Frontal cortex (tissue), 4 donors: ENCODE measurements at places on chromosomes 12 and 14. TPM values are rescaled to one million over a fixed set of nuclear protein-coding genes. Genes with fewer than 3 reads are reported as not detected.
A peak's percentile ranks its signal among the peaks of the same experiment; 100 is the strongest.

GRCh38 chr14:67423424-67423823, 11.5 kb upstream of the PLEK2 start:
- no peak for DNase-seq

DNA sequence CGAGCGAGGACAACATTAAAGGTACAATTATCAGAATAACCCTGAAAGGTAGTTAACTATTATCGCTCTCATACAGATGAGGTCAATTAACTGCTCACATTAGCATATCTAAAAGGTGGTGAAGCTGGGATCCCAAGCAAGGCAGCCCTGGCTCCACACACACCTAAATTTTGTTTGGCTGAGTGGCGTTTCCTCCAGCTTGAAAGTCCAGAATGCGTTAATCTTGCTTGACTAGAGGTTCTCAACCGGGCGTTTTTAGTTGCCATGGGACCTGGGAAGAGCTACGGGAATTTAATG, 531 bp downstream of the DLGAP5 start:
- no peak for DNase-seq

- DNase-seq: no peak
Measured at GRCh38 chr12:24544368-24544767, 404.5 kb downstream of the BCAT1 start.

DNA sequence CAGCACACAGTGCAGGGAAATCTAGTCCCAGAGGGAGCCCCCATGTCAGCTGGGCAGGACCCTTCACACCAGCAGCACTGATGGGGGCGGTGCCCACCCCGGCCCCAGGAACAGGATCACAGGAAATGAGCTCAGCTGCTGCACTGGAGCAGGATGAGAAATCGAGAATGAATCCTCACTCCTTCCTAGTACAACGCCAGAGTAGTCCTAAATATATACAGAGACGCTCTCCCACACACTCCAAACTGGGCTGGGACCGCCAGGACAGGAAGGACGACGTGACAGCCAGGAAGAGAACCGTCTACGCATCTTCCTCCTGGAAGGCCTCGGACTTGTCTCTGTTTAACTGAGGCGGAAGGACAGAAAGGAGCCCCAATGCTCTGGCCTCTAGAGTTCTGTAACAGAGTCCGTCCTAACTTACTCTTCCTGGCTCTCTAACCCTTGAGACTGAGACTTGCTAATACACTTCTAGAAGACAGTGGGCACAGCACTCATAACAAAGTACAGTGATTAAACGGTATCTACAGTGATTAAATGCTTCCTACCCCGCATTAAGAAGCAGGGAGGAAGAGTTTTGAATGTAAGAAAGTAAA, 33.4 kb downstream of the CDC42BPB start:
- peak; percentile 58 for DNase-seq

- no peak for DNase-seq
Measured at GRCh38 chr14:38910092-38910491, 192.9 kb downstream of the SEC23A start.

DNA sequence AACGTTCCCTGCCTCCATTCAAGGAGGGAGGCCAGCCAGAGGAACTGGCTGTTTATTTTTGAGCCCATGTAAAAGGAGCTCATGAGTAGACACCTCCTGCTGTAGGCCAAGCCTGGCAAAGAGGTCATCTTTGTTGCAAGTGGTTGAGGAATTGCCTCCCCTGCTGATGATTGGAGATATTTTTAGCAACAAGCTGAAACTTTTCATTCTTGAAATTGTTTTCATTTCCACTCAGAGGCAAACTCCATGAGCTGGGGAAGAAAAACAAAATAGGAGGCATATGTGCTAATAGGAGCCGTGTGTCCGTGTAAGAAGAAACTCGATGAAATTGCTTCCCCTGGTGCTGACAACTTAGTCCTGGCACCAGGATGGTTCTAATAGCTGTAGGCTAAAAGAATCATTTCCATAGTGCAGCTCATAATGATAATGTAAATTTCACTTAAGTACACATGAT, 440.1 kb upstream of the FAR2 start:
- DNase-seq: no peak

Gene OR4K5
- not detected for total RNA-seq

- no peak for DNase-seq
Measured at GRCh38 chr14:60396718-60397343, 89.0 kb downstream of the C14orf39 start.

Gene COX8C
- not detected for total RNA-seq

GRCh38 chr12:52344111-52344510, 22.9 kb upstream of the KRT83 start:
- DNase-seq: no peak

Gene TTC9
- 14.7 TPM for total RNA-seq

Gene GPR162
- 81.1 TPM for total RNA-seq

- peak; percentile 52 for DNase-seq
Measured at GRCh38 chr12:14769969-14770495, 33.2 kb downstream of the WBP11 start.

GRCh38 chr12:1170411-1170810, 179.4 kb downstream of the ERC1 start:
- DNase-seq: no peak

GRCh38 chr12:66062290-66062625, 68.3 kb downstream of the LLPH start:
- DNase-seq: no peak

Gene OAS2
- 0.82 TPM for total RNA-seq

Gene MLXIP
- 6.9 TPM for total RNA-seq

DNA sequence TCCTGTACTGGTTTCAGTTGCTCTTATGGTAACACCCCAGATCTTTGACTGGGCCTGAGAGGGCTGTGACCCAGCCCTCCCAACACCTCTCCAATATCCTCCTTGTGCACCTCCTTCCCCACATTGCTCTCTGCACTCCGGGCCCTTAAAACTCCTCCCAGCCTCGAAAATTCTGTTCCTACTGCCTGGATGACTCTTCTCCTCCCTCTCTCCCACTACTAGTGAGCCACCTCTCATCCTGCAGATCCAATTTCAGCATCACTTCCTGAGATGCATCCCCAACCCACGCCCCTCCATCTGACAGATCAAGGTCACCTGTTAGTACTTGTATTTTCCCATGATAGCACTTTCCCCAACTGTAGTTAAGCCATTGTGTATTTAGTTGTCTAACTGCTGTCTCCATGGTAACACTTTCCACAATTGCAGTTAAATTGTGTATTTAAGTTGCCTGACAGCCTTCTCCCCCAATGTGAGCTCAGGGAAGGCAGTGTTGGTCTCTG, 11.5 kb upstream of the NT5DC3 start:
- DNase-seq: no peak

GRCh38 chr12:8677362-8677761, 14.7 kb upstream of the MFAP5 start:
- no peak for DNase-seq

DNA sequence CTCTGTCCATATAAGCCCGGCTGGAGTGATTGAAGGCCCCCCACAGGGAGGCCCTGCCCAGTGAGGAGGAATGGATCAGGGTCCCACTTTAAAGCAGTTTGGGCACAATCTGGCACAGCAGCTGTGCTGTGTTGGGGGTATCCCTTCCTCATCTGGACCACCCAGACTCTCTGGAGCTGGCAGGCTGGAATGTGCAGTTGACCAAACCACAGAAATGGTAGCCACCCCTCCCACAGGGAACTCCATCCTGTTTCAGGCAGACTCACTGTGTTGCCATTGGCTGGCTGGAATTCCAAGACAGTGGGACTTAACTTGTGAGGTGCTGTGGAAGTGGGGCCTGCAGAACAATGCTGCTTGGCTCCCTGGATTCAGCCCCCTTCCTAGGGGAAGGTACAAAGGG, 53.5 kb upstream of the YARS2 start:
- no peak for DNase-seq

Gene SLC7A8
- 4.1 TPM for total RNA-seq

GRCh38 chr14:94381149-94382030, 7.0 kb downstream of the SERPINA1 start:
- DNase-seq: no peak

DNA sequence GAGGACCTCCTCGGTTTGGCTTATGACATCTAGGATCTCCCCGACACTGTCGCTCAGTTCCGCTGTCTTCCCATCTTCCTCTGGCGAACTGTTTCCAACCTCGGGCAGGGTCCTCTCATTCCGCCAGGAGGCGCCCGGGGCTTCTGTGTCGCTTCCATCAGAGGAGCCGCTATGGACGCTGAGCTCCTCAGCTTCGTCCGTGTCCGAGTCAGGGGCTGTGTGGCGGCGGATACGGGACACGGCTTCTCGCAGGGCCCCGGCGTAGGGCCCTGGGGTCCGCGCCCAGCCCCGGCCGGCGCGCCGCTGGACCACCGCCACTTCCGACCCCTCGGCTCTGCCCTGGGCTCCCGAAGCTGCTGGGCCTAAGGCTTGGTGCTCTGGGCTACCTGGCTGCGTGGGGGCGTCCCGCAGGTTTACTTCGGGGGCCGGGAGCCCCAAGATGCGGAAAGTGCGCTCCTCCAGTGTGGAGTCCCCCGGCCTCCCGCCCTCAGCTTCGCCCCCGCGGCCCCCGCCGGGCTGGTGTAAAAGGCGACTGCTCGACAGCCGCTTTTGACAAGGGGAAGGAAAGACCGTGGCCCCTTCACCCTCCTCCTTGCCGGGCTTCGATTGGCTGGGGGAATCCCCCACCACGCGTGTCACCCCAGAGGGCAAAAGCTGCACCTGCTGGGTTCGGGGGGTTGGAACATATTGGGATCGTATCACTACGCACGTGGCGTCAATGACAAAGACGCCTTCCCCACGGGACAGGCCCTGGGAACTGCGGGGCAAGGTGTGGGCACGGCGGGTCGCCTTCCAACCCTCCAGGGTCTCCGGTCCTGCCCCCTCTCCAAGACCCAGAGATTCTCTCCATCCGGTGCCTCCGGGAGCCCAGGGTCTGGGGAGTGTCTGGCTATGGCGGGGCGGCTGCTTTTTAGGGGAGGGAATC, 2.1 kb downstream of the DDN start:
- DNase-seq: peak; percentile 82

GRCh38 chr14:55756557-55756956, 176.6 kb downstream of the KTN1 start:
- DNase-seq: no peak

Gene PMCH
- total RNA-seq: 0.41 TPM

DNA sequence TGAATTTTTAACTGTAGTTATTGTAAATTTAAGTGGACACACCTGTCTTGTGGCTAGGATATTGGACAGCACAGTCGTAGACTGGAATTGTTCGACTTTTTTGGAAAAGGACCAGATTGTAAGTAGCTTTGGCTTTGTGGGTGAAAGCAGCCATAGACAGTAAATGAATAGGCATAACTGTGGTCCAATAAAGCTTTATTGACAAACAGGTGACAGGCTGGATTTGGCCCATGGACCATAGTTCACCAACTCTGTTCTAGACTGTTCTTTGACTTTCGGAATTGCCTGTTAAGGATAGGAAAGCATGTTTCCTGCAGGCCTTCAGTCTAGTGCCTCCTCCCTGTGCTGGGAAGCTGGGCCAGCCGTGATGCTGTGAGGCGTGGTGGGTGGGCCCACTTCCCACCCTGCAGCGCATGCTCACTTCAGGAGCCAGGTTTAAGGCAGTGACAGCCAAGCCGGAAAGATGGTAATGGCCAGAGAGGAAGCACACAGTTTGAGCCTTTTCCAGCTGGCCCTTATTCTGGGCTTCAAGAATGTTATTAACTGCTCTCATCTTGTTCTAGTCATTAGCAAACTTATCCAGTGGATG, 51.8 kb downstream of the PPP2R5C start:
- DNase-seq: no peak

- DNase-seq: peak; percentile 92
Measured at GRCh38 chr12:53746592-53747092, 5.1 kb downstream of the CISTR start.

DNA sequence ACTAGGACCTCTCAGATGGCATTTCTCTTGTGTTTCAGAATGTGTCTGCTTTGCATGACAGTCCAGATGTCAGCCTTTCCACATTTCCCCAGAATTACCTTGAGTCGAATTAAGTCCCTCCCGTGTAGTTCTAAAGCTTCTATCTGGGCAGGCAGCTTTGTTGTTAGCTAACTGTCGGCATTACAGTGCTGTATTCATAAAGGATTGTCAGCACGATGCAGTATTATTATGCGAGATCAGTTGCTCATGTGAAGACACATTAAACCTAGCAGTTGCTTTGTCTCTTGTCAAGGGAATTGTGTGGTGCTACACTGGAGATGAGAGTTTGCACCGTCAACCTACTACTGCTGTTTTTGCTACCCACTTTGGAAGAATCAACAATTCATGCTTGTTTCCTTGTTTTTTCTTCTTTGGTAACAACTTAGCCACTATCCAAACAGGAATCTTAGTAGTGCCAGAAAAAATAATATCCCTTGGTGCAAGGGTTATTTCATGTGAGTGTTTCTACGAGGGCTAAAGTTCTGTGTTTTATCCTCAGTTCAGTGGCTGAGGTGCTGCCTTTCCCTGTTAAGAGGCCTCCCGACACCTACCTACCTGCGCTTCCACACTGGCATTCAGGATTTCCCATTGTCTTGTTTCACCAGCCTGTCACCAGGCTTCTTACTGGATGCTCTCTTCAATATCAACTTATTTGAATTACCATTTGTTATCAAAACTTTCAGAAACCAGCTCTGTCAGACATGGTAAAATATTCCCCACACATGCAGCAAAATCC, 297.9 kb upstream of the G2E3 start:
- no peak for DNase-seq

DNA sequence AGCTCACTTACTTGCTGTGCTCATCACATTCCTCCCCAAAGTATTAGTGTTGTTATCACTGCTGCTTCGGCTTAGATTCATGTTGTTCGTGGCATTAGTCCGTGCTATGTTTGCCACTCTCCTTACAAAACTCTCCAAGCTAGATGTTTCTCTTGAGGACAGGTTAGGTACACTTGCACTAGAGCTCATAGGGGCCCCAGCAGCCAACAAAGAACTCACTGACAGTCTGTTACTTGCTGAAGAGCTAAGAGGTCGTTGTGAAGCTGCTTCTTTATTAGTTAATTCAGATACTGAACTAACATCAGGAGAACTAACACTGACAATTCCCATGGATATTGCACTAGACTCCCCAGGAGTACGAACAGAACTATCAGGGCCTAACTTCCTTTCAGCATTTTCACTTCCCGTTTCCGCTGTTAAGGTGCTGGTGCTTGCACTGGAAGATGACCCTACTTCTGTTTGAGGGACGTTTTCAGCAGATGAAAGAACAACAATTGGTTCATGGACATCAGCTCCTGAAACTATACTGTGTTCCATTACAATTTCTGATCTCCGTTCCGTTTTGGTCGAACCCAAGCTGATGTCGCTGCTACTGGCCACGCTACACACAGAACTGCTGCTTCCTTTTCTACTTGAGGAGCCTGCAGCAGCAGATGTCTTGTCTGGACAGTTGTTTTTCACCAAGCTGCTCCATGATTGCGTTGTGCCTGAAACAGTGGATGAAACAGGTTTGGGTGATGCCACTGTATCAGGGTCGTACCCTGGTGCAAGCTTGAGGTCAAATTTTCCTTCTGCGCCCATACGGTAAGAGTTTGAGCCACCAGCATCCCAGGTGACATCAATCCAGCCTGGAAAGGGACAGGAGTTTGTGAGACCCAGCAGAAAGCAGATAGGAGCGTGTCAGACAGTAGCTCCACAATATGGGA, 78.7 kb downstream of the HECTD1 start:
- no peak for DNase-seq

Gene ACADS
- 4.9 TPM for total RNA-seq

DNA sequence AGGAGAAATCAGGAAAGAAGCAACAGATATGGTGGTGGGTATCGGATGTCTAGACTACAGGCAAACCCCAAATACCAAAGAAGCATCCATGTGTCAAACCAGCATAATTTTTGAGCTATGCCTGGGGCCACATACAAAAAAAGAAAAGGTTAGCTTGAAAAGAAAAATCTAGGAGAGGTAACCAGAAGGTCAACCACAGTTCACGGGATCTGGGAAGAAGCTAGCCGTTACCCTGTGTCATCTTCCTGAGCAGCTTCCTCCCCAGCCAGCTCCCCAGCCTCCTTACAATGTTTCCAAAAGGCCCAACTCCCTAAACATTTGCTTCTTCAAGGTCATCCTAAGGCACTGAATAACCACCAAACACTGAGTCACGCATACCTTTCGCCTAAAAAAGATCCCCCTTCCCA, 3.1 kb downstream of the SINHCAF start:
- no peak for DNase-seq
